Activated T-helper 1 cell treated with anti-CD3 and anti-CD28 coated beads, Interleukin-12 subunit alpha, Interleukin-12 subunit beta, Interleukin-2, Interleukin-4 antibody, amounts not matched to agents 30 ng/mL and 10 ng/mL and 1 ng/mL, durations not matched to agents 14 hours and 24 hours and 36 hours (primary cell): ENCODE measurements at places on chromosomes 12 and 14. TPM values are rescaled to one million over a fixed set of nuclear protein-coding genes. Genes with fewer than 3 reads are reported as not detected.

GRCh38 chr12:119693511-119693910 is 25.6 kb downstream of the PRKAB1 start:
- DNase-seq = no peak

DNA sequence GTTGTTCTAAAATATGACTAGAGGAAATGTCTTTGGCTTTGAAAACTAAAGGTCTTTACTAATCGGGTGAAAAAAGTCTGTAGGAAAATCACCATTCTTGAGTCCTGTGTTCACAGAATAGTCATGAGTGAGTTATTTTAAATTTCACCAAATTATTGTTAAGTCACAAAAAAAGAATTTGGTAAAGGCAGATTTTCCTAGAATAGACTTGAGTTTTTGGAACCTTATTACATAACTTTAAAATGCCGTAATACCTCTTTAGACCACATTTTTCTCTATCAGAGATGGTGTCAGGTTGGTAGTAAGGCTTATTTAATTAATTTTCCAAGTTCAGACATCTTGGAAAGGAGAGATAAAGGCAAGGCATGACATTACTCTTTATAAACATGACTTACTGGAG is 184.7 kb upstream of the GARIN2 start:
- no peak for DNase-seq

DNA sequence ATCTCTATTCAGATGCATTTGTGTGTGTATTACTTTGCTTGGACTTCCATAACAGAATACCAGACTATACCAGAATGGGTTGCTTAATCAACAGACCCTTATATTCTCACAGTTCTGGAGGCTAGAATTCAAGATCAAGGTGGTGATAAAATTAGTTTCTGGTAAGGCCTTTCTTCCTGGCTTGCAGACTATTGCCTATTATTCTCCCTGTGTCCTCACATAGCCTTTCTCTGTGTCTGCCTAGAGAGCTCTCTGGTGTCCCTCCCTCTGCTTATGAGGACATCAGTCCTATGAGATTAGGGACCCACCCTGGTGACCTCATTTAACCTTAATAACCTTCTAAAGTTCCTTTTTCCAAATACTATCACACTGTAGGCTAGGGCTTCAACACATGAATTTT is 106.0 kb downstream of the FAR2 start:
- no peak for DNase-seq

- no peak for DNase-seq
Observed at GRCh38 chr14:40099316-40099715, 667.1 kb upstream of the FBXO33 start.

DNA sequence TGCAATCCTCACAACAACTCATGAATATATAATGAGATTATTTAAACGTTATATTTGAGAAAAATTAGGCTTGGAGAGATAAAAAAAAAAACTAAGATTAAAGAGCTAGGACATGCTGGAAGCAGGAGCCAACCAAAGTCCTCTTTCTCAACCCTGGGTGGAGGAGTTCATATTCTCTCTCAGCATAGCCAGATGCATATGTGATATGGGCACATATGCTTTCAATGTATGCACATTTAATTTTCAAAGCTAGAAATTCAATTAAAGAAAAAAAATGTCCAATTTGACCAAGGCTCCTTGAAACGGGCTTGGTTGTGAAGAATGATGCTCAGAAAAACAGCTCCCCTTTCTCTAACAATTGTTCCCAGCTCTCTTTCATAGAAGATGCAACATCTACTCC is 61.9 kb upstream of the GRIP1 start:
- DNase-seq = no peak

DNA sequence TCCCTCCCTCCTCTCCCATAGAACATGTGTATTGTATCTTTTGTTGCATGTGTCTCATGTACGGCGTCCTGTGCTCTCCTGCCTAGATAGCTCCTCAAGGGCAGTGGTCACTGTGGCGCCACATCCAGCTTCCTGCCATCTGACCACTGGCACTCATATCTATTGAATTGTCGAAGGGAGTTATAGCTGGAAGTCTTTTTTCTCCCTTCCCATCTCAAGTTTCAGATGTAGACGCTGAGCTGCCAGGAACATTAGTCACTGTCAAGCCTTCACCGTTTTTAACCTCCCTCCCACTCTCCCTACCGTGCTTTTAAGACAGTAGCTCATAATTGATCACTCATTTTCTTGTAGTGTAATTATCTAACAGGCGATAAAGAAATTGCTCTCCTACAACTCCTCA is 33.0 kb downstream of the MTHFD1 start:
- DNase-seq = no peak

GRCh38 chr12:78622529-78623195 is 241.9 kb upstream of the SYT1 start:
- DNase-seq = no peak

The ZFC3H1 gene
- 57.7 and 58.6 TPM in 2 replicates for total RNA-seq

The ZNF891 gene
- 2.3 and 2.4 TPM in 2 replicates for total RNA-seq

The CAPZA3 gene
- not detected in 2 replicates for total RNA-seq

The NAA25 gene
- 52.2 and 58.1 TPM in 2 replicates for total RNA-seq

The ATP23 gene
- 7.3 and 8.7 TPM in 2 replicates for total RNA-seq
